Liver (tissue), 10 donors: ENCODE measurements at places on chromosomes 13 and 19. TPM values are rescaled to one million over a fixed set of nuclear protein-coding genes. Genes with fewer than 3 reads are reported as not detected.
A peak's percentile ranks its signal among the peaks of the same experiment; 100 is the strongest.

Gene CELF5
- total RNA-seq, result 0.19 TPM

Gene AMER2
- not detected for total RNA-seq

Gene COG3
- total RNA-seq, result 22.8 TPM

Gene TGFBR3L
- total RNA-seq, result not detected

Gene MPV17L2
- total RNA-seq, result 12.1 TPM

DNA sequence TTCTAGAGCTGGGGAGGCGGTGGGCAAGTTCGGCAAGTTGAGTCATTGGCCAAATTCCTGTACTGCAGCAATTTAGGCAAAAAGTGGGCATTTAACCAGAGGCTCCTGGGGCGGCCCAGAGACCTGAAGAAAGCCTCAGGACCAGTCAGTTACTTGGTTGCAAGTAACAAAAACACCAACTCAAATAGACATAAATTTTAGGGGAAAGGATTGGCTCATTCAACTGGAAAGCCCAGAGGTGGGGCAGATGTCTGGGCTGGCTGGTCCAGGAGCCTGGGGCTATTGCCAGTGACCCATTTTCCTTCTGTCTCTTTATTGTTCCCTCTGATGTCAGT lies 97.1 kb downstream of the SIPA1L3 start:
- no peaks in the 10 kb centered on the region for H3K27me3 ChIP-seq
- no peak for DNase-seq
- peak overlapping the region; percentile 62 for H3K27ac ChIP-seq
- no peaks in the 10 kb centered on the region for H3K4me1 ChIP-seq
- no peak overlapping the region for H3K4me3 ChIP-seq

DNA sequence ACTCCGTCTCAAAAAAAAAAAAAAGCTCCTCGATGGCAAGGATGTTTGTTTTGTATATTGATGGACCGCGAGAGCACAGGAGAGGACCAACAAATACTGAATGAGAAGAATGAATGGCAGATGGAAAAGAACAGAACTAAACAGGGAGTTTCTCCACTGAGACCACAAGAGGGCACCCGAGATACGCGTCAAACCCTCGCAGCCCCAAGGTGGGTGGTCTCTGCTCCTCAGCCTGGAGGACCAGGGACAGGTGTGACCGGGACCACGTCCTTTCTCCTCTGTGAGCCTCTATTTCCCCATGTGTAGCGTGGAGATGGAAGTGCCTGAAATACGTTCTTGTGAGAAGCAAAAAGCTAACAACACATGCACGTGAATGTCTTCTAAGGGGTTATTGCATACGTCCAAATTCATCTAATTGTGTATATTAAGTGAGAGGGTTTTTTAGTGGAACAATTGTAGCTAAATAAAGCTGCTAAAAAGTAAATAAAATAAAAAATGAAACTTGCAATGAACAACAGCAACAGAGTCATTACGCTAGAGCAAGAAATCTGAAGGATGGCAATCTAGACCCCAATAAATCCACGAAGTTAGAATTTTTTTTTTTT lies 8.3 kb upstream of the CDC42EP5 start:
- no peak overlapping the region for H3K27ac ChIP-seq
- H3K4me1 ChIP-seq, result no peaks in the 10 kb centered on the region
- no peak for DNase-seq
- no peak overlapping the region for H3K4me3 ChIP-seq

GRCh38 chr13:65653613-65654012 lies 1576.5 kb downstream of the PCDH9 start:
- no peaks in the 10 kb centered on the region for H3K27me3 ChIP-seq
- H3K4me1 ChIP-seq, result no peaks in the 10 kb centered on the region
- DNase-seq, result no peak
- no peaks in the 10 kb centered on the region for H3K36me3 ChIP-seq

GRCh38 chr19:12912571-12912970 lies 6.5 kb downstream of the SYCE2 start:
- H3K27ac ChIP-seq, result no peak overlapping the region
- no peak for DNase-seq
- peaks cover 5% of the 10 kb centered on the region for H3K4me1 ChIP-seq
- H3K27me3 ChIP-seq, result no peaks in the 10 kb centered on the region
- no peak overlapping the region for H3K4me3 ChIP-seq

GRCh38 chr13:33105387-33106005 lies 89.3 kb downstream of the KL start:
- DNase-seq, result no peak
- H3K36me3 ChIP-seq, result peaks cover 41% of the 10 kb centered on the region
- no peaks in the 10 kb centered on the region for H3K27me3 ChIP-seq
- H3K4me1 ChIP-seq, result no peaks in the 10 kb centered on the region
- H3K27ac ChIP-seq, result no peak overlapping the region

DNA sequence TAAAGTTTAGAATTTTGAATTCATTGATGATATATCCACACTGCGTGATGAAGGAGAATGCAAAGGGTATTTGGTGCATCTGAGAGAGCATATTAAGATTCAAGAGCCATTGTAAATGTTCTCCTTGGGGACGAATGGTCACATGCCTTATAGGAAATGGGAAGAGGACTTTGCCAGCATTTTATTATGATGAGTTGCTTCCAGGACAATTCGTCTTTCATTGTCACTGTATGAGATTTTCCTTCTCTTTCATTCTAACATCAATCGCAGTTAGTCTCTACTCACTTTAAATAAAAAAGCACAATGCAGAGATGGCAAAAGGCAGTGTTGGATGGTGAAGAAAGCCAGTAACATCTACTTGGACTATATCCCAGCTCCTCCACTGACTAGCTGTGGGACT lies 21.4 kb downstream of the WDFY2 start:
- no peak overlapping the region for H3K4me3 ChIP-seq
- H3K4me1 ChIP-seq, result peaks cover 1% of the 10 kb centered on the region
- H3K36me3 ChIP-seq, result no peaks in the 10 kb centered on the region
- DNase-seq, result no peak
- no peaks in the 10 kb centered on the region for H3K27me3 ChIP-seq

DNA sequence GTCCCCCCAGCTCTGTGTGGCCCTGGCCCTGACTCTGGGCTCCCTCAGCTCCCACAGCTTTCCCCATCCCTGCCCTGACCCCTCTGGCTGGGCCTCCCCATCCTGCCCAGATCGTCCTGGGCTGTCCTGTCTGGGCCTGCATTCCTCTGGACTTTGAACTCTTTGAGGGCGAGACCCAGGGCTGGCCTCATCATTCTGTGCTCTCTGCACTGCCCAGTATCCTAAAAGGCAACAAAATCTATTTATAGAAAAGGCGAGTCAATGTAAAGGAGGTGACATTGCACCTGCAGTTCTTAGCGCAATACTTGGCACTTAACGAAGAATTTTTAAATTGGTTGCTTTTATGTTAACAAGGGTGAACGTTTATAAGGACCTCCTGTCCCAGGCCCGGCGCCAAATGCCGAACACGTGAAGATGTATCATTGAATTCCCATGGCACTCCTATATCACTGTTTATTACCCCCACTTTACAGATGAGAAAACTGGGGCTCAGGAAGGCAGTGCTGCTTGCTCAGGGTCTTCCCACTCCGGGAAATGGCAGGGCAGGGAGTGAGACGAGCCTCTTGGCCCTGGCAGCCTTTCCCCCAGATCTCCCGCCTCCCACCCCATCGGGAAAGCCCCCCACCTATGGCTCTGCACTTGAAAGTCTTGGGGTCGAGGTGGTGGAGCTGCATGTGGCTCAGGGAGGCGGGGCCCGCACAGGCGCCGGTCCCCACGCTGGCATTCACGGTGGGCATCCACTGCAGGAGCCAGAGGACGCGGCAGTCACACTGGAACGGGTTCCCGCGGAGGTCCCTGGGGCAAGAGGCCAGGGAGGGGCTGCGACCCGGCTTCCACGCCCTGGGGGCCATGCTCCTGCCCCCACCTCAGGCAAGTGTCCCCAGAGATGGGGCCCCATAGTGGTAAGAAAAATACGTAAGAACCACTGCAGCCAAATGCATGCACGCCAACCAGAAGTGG lies 3.8 kb downstream of the LGI4 start:
- no peaks in the 10 kb centered on the region for H3K27me3 ChIP-seq
- H3K4me1 ChIP-seq, result peaks cover 9% of the 10 kb centered on the region
- H3K27ac ChIP-seq, result no peak overlapping the region

DNA sequence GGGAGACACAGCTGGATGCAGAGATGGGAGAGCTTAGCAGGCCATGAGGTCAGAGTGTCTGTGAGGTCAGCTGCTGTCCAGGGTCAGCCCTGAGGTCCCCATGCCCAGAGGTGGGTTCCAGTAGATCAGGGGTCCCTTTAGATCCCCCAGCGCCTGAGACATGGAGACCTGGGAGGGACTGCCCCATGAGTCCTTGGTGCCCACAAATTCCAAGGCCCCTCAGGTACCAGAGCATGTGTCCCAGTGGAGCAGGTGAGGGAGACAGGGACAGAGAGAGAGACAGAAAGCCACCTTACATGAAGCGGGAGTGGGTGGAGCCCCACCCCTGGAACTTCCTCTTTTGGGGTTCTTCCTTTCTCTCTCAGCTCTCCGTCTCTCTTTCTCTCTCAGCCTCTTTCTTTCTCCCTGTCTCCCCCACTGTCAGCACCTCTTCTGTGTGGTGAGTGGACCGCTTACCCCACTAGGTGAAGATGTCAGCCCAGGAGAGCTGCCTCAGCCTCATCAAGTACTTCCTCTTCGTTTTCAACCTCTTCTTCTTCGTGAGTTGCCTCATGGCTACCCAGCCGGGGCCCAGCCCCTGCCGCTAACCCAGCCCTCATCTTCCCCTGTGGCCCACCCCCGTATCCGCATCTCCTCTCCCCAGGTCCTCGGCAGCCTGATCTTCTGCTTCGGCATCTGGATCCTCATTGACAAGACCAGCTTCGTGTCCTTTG lies at the start of gene CD37:
Gene CD37 (plus strand): TSS at position 336 of the 713 bp plus-strand sequence. CDS start 135 bp downstream, at position 471.
- no peak within 1 kb of the TSS for H3K4me3 ChIP-seq
- peak within 1 kb of the TSS; percentile 33 for H3K27ac ChIP-seq
- no peaks in the 10 kb centered on the region for H3K27me3 ChIP-seq
- H3K36me3 ChIP-seq, result no peaks in the 10 kb centered on the region
- H3K4me1 ChIP-seq, result peaks cover 23% of the 10 kb centered on the region

DNA sequence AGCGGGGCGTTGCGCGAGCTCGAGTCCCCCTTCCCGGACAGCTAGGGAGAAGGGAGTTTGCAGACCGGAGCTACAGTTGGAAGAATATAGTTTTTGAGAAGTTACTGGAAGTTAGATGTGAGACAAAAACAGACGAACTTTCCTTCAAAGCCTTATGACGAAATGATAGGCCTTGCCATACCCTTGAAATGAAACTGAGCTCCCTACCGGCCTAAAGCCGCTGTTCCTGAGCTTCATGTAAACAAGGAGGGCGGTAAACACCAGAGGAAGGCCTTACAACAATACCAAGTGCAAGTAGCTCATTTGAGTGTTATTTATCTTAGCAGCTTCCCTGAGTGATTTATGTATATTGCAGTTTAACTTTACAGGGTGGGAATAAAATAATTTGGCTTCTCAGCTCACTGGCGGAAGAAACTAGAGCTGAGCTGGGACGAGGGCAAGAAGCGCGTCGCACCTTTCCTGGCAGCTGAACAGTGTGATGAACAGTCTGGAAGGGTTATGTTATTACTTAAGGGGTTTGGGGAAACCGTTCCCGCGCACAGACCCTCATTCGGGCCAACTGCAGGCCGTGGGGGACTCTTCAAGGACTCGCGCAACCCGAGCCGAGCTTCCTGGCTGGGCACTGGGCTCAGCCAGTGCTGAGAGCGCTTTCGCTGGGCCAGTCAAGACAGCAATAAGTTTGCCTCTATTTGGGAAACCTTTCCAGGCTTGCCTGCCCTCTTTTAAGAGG lies 111.2 kb downstream of the KCNRG start:
- H3K4me1 ChIP-seq, result peaks cover 49% of the 10 kb centered on the region
- no peak for DNase-seq
- H3K27me3 ChIP-seq, result peaks cover 14% of the 10 kb centered on the region
- peak overlapping the region; percentile 53 for H3K4me3 ChIP-seq
- no peaks in the 10 kb centered on the region for H3K36me3 ChIP-seq

DNA sequence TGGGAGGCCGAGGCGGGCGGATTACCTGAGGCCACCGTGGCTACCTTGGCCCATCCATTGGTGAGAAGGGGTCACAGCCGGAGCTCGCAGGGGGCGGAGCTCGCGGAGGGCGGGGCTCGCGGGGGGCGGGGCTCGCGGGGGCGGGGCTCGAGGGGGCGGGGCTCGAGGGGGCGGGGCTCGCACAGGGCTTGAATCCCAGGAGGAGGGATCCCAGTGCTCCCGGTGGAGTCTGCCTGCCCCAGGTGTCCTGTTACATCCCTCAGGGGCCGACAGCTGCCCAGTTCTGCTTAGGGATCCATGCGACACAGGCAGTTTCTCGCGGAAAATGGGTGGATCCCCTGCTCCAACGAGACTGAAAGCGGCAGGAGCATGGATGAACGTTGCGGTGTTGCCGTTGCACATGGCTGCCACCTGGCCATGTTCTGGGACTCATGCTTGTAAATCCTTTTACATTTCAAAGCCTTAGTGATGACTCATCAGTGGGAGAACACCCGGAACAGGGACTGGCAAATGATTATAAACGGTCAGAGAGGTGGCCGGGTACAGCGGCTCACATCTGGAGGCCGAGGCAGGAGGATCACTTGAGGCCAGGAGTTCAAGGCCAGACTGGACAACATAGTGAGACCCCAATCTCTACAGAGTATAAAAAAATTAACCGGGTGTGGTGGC lies 25.1 kb downstream of the TMPRSS9 start:
- no peak overlapping the region for H3K27ac ChIP-seq
- no peaks in the 10 kb centered on the region for H3K4me1 ChIP-seq
- DNase-seq, result no peak
- H3K4me3 ChIP-seq, result no peak overlapping the region
- H3K27me3 ChIP-seq, result no peaks in the 10 kb centered on the region

- H3K36me3 ChIP-seq, result no peaks in the 10 kb centered on the region
- H3K4me3 ChIP-seq, result no peak overlapping the region
- no peaks in the 10 kb centered on the region for H3K27me3 ChIP-seq
- no peak overlapping the region for H3K27ac ChIP-seq
- DNase-seq, result no peak
These were observed 206.5 kb downstream of the ENOX1 start for GRCh38 chr13:43580280-43580679.

- no peaks in the 10 kb centered on the region for H3K36me3 ChIP-seq
- H3K4me1 ChIP-seq, result no peaks in the 10 kb centered on the region
- no peak for DNase-seq
These were observed 237.6 kb downstream of the DNAJC15 start for GRCh38 chr13:43260999-43261398.

GRCh38 chr19:6826281-6826920 lies 53.9 kb downstream of the VAV1 start:
- H3K4me1 ChIP-seq, result no peaks in the 10 kb centered on the region
- no peaks in the 10 kb centered on the region for H3K27me3 ChIP-seq
- no peak overlapping the region for H3K4me3 ChIP-seq
- no peak overlapping the region for H3K27ac ChIP-seq
- no peaks in the 10 kb centered on the region for H3K36me3 ChIP-seq

GRCh38 chr13:40476175-40476958 lies 190.1 kb downstream of the FOXO1 start:
- no peak for DNase-seq
- H3K4me3 ChIP-seq, result no peak overlapping the region
- H3K36me3 ChIP-seq, result no peaks in the 10 kb centered on the region
- H3K4me1 ChIP-seq, result peaks cover 52% of the 10 kb centered on the region

- no peak overlapping the region for H3K27ac ChIP-seq
- H3K4me3 ChIP-seq, result no peak overlapping the region
- DNase-seq, result no peak
- H3K4me1 ChIP-seq, result no peaks in the 10 kb centered on the region
- no peaks in the 10 kb centered on the region for H3K27me3 ChIP-seq
- no peaks in the 10 kb centered on the region for H3K36me3 ChIP-seq
These were observed 290.9 kb upstream of the MAB21L1 start for GRCh38 chr13:35767256-35767976.
